Activated CD8-positive, alpha-beta memory T cell treated with anti-CD3 and anti-CD28 coated beads for 4 hours (primary cell): ENCODE measurements at places on chromosomes 3 and 15.

- DNase-seq: no peak
Measured at GRCh38 chr3:99012051-99012450, 110.6 kb upstream of the DCBLD2 start.

- DNase-seq: no peak
Measured at GRCh38 chr15:91710080-91710698, 143.3 kb upstream of the SLCO3A1 start.

- DNase-seq: no peak
Measured at GRCh38 chr3:46417841-46418611, 11.0 kb downstream of the CCRL2 start.

- DNase-seq: no peak
Measured at GRCh38 chr3:14922863-14923262, 24.5 kb upstream of the NR2C2 start.

- DNase-seq: no peak
Measured at GRCh38 chr15:45221967-45222366, 30.1 kb upstream of the SLC28A2 start.
